ENCODE measurements at places on chromosomes 1 and 21. TPM values are rescaled to one million over a fixed set of nuclear protein-coding genes. Genes with fewer than 3 reads are reported as not detected.

DTL gene
- 86.2 TPM for total RNA-seq

DNA sequence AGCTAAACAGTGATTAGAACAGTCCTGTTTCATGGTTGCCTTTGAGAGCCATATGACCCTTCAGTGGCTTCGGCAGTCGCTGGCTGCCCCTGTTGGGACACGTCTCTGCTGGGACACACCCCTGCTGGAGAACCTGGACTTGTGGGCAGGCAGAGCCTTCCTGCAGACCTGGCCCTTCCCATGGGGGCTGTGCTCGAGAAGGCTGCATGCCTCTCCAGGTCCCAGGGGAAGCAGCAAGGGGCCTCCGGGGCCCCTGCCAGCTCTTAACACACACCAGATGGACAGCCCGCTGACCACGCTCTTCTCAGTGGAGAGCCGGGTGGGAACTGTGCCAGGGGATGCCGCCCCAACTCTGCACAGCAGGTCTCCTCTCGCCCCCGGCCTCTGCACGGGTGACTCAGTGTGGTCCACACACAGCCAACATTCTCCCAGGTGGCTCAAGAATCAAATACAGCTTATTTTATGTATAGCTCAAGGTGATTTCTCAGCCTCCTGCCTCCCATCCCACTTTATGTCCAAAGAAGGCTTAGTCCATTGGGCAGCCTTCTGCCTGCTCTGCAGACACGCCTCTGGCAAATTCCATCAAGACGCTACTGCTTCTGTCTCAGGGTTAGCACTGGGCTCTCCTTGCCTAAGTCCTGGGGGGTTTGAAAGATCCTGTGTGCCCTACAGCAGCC lies 450.8 kb downstream of the KIF26B start:
- no peak for DNase-seq

DNA sequence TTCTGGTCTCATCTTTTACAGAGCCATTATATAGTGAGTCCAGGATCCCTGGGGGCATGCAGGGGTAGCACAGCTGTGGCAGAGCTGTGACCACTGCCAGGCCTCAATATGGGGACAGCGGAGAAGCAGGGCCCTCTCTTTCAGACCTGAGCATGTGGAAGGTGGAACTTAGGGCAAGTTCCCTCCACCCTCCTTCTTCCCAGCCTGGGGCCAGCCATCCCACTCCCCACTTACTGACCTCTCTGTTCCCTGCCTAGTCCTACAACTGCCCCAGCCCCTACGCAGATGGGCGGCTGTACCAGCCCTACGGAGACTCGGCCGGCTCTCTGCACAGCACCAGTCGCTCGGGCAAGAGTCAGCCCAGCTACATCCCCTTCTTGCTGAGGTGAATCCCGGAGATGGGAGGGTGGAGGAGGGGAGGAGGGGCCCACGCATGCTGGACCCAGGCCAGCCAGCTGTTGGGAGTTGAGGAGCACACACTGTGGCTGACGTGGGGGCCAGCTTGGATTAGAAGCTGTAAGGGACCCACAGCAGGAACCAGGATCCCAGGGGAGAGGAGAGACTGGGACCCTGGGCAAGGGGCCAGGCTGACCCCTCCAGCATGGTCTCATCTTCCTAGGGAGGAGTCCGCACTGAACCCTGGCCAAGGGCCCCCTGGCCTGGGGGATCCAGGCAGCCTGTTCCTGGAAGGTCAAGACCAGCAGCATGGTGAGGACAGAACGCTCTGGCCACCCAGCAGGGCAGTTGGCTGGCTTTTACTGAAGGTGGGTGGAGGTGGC lies 10.7 kb downstream of the PSRC1 start:
- no peak for DNase-seq

DNA sequence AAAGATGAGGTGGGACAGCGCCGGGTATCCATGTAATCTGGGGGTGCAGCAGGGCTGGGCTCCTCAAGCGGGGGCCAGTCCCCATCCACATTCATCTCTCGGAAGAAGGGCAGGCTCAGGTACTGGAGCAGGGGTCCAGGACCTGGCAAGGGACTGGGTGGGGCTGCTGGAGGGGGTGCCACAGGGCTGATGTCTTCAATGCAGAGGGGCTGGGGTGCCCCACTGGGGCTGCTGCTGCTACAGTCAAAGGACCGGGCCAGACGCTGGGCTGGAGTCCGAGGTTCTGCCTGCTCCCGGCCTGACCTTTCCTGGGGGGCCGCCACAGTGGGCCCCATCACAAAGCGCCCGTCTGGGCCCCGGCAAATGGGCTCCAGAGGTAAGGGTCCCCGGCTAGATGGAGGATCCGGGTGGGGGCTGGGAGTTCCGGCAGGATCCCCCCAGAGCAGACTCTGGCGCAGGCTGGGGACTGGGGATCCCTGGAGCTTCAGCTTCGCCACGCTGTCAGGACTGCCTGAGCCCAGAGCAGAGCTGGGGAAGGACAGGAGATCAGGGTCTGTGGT lies 3.3 kb upstream of the TAGLN2 start:
- no peak for DNase-seq

DNA sequence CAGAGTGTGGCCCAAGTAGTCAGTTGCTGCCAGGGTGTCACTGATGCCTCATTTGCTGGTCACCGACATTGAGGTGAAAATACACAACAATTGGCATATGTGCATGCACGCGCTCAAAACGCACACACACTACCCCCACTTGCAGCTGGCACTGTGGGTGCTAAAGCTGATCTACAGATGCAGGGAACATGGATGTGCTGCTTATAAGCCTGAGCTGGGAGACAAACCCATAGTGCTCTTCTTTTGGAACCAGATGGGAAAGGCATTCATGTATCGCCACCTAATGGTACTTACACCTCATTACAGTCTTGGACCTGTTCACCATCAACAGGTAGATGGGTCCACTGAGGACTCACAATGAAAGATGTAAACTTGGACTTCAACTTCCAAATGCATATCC lies 70.3 kb upstream of the CAMK1G start:
- DNase-seq, result no peak

- DNase-seq, result no peak
These were observed 49.8 kb upstream of the SCAF4 start for GRCh38 chr21:31781737-31782136.

DNA sequence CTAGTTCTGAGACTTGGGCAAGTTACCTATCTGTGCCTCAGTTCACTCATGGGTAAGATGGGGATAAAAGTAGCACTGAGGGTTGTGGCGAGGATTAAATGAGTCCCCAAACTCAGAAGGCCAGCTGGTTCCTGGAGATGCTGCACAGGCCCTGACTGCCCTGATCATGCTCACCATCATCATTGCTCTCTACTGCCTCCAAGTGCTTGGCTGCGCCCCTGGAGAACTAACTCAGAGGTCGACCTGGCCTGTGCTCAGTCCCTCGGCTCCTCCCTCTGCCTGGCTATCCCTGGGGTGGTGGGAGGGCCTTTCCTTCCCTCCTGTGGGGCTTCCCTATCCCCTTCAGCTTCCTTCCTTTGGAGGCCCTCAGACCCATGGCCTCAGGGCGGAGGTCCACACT lies 5.6 kb downstream of the SLC5A9 start:
- no peak for DNase-seq

DNA sequence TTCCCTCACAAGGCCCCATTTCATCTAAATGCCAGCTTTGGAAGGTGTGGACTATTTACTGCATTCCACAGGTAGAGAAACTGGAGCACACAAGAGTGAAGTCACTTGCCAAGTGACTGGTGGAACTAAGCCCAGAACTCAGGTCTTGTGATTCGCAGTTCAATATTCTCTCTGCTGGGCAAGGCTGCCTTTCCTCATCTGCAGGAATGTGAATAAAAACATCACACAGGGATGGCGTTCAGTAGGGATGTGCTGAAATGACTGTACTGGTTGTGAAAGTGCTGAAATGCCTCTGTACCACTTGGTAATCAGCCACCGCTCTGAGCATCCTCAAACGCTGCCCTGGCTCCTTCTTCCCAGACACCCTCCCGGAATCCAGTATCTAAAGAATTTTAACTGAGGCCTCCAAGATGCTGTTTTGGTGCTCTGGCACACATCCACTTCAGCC lies 145.6 kb downstream of the HIVEP3 start:
- no peak for DNase-seq

DNA sequence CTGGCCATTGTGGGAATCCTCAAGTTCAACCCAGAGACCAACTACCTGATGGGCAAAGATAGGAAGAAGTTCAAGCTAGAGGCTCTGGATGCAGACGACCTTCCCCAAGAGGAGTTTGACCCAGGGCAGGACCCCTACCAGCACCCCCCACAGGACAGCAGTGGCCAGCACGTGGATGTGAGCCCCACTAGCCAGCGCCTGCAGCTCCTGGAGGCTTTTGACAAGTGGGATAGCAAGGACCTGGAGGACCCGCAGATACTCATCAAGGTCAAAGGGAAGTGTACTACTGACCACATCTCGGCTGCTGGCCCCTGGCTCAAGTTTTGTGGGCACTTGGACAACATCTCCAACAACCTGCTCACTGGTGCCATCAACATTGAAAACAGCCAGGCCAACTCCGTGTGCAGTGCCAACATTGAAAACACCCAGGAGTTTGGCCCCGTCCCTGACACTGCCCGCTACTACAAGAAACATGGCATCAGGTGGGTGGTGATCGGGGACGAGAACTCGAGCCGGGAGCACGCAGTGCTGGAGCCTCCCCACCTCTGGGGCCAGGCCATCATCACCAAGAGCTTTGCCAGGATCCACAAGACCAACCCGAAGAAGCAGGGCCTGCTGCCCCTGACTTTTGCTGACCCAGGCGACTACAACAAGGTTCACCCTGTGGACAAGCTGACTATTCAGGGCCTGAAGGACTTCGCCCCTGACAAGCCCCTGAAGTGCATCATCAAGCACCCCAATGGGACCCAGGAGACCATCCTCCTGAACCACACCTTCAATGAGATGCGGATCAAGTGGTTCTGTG lies 30.6 kb upstream of the GPR137B start:
- no peak for DNase-seq

DNA sequence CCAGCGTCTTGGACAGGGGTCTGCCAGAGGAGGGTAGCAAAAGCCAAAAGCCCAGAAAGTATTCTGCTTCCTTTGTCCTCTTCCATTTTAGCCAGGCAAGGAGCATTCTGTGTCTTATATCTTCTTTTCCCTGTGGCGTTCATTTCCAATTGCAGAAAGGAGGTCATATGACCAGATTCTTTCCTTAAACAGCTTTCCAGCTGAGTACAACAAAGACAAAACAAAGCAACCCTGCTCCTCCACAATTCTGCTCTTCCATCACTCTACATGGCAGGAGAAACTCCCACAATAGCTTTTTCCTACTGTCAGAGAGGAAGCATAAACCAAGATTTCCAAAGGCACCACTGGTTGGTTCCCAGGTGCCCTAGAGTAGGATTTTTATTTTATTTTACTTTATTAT lies 19.7 kb downstream of the ENSA start:
- no peak for DNase-seq

- DNase-seq, result no peak
These were observed 30.1 kb upstream of the SRP9 start for GRCh38 chr1:225747566-225747965.

DNA sequence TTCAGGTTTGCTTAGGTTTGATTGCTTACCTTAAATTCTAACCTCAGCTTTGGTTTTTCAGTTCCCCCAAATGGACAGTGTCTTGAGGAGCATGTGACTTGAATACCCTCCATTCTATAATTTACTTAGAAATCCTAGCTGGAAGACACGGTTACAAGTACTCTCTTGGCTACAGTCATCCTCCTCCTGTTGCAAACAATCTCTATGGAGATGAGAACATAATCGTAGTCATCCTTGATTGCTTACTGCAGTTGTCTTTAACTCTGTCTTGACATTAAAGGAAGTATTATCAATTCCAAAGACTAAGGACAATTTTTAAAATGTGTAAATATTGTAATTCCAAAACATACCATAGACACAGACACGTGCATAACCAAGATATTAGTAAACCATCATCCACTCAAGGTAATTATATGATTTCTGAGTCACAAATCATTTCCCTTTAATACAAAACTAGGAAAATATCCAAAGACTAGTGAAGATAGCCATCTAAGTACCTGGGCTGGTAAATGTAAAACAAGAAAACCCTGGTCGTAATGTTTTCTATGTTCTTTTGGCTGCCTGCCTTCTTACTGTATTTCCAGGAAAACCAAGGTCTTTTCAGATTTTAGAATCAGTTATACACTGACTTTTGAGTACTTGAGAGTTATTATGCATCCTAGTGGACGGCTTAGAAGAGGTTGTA lies 149.9 kb downstream of the CHRM3 start:
- DNase-seq, result no peak

LRRIQ3 gene
- total RNA-seq, result 1.6 TPM

GRCh38 chr1:82386365-82387011 lies 585.8 kb downstream of the ADGRL2 start:
- DNase-seq, result no peak

GRCh38 chr1:230609208-230609607 lies 33.1 kb upstream of the COG2 start:
- no peak for DNase-seq

GRCh38 chr1:99589186-99589636 lies 56.7 kb upstream of the PALMD start:
- DNase-seq, result no peak

DNA sequence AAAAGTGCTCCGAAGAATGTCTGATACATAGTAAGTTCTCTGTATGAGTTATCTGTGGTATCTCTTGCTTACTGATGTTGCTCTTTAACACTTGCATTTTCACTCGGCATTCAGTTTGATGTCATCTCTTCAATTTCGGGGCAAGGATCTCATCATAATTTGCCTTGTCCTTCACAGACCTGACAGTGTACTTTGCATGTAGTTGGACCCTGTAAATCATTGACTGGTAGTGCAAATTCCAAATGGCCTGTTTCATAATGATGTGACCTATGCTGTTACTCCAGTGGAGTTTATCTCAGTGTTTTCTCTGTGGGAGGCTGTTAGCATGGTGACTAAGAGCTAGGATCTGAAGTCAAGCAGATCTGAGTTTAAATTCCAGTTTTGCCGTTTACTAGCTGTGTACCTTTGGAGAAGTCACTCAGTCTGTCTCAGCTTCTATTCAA lies 34.2 kb upstream of the ABCD3 start:
- no peak for DNase-seq

DNA sequence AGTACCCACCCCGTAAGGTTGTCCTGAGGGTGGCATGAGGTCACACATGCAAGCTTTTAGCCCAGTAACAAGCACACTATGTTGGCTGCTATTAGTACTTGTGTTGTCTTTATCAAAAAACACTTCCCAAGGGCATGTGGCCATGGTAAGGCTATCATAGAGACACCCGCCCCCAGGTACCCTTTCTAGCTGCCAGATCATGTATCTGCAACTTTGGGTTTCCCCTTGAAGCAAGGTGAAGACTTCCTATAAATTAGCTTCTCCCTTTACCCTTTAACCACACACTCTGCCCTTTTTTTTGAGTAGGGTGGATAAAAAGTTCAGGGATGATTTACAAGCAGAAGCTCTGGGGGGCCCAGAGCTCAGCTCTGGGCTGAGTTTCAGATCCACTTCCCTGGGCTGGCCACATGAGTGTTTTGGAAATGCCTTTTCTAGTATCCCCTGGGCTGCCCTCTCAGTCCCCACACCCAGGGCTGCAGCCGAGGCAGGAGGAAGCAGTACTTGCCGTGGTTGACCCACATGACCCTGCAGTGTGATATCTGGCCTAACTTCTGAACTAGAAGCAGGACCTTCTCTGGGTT lies 2.0 kb downstream of the ZDHHC18 start:
- DNase-seq, result no peak

Data from activated CD8-positive, alpha-beta memory T cell treated with anti-CD3 and anti-CD28 coated beads, Interleukin-2, amount 10 ng/mL, durations not matched to agents 7 days and 5 days (primary cell).